ENCODE measurements at places on chromosomes 6 and 20. TPM values are rescaled to one million over a fixed set of nuclear protein-coding genes. Genes with fewer than 3 reads are reported as not detected.

The LY86 gene
- not detected for total RNA-seq

The SRSF12 gene
- total RNA-seq: 0.09 TPM

The OPRL1 gene
- 1.6 TPM for total RNA-seq

The LTB gene
- not detected for total RNA-seq

The WFDC12 gene
- not detected for total RNA-seq

The IFNGR1 gene
- total RNA-seq: 79.0 TPM

The BACH2 gene
- 0.09 TPM for total RNA-seq

The PRR18 gene
- not detected for total RNA-seq

The XPO5 gene
- total RNA-seq: 15.6 TPM

The OR2H1 gene
- total RNA-seq: 0.14 TPM

The PKIB gene
- total RNA-seq: 1.1 TPM

The C6orf132 gene
- total RNA-seq: 0.71 TPM

The GPRC6A gene
- not detected for total RNA-seq

The SASH1 gene
- total RNA-seq: 43.3 TPM

The TUBB2B gene
- total RNA-seq: 2.4 TPM

The PHACTR3 gene
- total RNA-seq: not detected

The HSPA1B gene
- 113 TPM for total RNA-seq

The PPP1R3G gene
- 2.8 TPM for total RNA-seq

The AKAP7 gene
- 6.3 TPM for total RNA-seq

The F13A1 gene
- total RNA-seq: not detected

The MUC22 gene
- total RNA-seq: not detected

The LHFPL5 gene
- total RNA-seq: not detected

The RARS2 gene
- total RNA-seq: 58.5 TPM

The CEP85L gene
- total RNA-seq: 12.7 TPM

The TGM2 gene
- total RNA-seq: 241 TPM

The SLC22A7 gene
- total RNA-seq: not detected

The EEF1A2 gene
- total RNA-seq: 3.0 TPM

The RIPPLY2 gene
- total RNA-seq: 0.28 TPM

The OSER1 gene
- 37.3 TPM for total RNA-seq

The SLC17A3 gene
- not detected for total RNA-seq

The PACRG gene
- not detected for total RNA-seq

The RBPJL gene
- not detected for total RNA-seq

The OARD1 gene
- 9.1 TPM for total RNA-seq

The SYCP2L gene
- total RNA-seq: 0.09 TPM

The C6orf141 gene
- 3.0 TPM for total RNA-seq

The SOX18 gene
- not detected for total RNA-seq

The HAO1 gene
- not detected for total RNA-seq
